ENCODE measurements at places on chromosomes 7 and 10.

DNA sequence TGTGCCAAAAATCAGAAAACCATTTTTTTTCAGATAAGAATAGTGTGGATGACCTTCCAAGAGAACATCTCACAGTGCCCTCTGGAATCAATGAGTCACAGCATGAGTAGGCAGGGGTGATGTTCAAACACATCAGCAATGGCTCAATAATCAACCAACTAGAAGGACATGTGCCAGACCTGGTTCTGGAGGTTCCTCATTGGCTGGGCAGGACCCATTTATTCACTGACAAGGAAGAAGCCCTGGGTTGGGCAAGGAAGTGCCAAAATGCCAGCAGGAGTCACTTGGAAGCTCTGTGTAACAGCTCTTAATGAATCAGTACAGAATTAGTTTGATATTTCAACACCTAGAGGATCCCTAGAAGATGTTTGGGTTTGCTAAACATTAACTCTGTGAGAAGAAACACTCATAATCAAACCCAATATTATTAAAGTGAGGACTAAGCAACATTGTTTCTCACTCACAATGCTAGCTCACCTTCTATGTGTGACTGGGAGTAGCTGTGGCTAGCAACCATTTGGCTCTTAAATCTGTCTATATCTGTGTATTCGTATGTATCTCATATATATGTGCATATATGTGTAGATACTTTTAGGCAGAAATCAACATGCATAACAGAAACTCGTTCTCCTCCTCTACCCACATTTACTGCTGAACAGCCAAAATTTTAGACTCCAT, 72.3 kb upstream of the APBB1IP start:
- DNase-seq, result no peak

DNA sequence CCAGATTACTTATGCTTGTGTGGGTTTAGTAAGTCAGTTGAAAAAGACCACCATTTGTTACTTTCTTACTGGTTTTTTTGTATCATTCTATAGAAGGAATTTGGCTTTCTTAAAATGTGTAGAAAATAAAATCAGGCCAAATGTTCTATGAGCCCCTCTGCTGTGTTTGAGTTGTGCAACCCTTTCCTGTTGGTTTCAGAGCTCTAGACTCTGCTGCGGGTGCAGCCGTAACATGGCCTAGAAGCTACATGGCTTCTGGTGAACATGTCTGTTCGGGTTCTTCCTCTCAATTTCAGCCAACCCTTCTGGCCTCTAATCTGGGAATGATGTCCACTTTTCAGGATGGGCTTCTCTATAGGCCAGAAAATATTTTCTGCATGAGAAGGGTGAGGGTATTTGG, 56.6 kb upstream of the RAB18 start:
- no peak for DNase-seq

- DNase-seq, result no peak
Measured at GRCh38 chr7:45163692-45164052, 6.1 kb downstream of the RAMP3 start.

DNA sequence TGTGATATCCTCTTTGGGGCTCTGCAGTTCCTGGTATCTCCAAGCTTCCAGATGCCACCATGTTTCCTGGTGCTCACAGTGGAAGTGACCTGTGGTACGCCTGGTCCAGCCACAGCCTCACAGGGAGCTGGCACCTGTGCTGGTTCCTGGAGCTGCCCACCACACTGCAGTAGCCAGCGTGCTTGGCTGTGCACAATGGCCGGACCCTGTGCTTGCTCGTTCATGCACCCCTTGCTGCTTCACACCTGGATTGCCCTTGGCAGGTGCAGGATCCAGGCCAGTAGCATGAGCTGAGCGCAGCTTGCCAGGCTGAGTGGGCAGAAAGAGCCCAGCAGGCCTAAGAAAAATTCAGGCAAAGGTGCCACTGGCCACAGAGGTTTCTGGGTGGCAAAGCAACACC, 11.4 kb upstream of the ECHDC3 start:
- no peak for DNase-seq

DNA sequence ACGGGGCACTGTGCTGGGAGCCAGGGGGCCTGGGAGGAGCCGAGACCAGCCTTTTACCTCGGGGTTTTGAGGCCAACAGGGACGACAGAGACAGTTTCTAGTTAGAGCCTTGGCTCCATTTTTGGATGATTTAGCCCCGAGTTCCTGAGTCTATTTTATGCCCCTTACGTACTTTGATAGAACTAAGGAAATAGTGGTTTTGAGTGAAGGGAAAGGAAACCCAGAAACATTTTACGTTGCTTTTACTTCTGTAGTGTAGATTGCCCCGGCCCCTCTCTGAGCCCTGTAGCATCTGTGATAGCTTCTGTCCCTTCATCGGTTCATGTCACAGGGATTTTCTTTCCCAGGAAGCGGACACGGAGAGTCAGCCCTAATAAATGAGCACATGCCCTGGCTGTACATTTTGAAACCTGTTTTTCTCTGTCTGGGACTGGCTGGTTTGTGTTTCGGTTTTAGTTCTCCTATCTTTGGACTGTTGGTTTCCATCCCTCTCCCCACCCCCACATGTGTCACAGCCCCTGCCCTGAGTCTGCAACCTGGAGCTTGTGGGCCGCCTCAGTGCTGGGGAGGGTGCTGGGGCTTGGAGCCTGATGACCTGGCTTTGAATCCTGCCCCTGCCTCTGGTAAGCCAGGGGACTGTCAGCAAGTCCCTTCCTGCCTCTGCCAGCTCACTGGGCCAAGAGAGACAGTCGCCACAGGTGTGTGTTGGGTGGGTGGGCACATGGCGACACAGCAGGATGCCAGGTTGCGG, 6.9 kb upstream of the ORAI2 start:
- no peak for DNase-seq

DNA sequence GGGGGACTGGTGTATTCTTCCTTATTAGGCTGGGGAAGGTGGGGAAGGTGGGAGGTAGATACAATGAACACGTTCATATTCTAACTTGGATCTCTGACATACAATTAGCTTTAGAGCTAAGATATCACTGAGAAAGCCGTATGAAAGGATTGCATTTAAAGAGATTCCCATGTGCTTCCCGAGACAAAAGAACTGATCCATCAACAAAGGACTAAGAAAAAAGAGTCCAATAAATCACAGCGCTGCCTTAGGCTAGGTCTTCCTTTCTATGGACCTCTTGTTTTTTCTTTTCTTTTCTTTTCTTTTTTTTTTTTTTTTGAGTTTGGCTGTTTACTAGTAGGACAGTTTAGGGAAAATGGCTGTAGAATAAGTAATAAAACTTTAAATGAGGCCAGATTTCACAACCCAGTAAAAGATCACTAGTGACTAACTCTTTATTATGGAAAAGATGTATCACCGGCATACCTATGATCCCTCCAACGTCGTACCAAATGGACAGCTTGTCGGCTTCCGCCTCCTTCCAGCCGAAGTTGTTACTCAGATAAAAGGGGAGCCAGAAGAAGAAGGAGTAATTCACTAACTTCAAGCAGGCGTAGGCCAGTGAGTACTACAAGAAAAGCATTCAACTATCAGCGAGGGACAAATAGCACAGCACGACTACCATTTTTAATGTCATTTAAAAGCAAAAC, 50.0 kb downstream of the SLC37A3 start:
- no peak for DNase-seq

- no peak for DNase-seq
Measured at GRCh38 chr10:6498771-6499170, 81.3 kb downstream of the PRKCQ start.

DNA sequence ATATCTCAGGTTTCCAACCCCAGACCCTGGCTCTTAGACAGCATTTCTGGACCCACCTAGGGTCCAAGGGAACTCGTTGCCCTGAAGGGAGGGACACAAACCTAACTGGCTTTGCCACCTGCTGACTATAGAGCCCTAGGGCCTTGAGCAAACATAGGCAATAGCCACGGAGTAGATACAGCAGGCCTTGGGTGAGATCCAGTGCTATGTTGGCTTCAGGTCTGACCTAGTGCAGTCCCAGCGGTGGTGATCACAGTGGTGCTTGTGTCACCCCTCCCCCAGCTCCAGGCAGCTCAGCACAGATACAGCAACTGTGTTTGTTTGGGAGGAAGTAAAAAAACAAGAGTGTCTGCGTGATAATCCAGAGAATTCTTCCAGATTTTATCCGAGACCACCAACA, 9.7 kb upstream of the TNKS2 start:
- no peak for DNase-seq

DNA sequence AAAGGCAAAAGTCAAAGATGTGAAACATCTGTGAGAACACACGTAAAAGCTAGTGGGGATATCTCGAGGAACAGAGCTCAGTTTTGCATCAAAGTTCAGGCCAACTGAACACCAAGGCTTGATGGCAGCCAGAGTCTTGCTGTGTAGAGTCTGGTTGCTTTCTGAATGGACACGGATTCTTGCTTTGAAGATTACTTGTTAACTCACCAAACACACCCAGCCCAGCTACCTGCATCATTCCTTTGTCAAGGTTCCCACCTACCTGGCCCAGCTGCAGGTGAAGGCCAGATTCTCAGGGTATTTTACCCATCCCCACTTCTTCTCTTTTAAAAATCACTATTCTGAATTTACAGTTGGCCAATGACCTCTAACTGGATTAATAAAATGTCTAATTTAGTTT, 174.4 kb upstream of the PHYHIPL start:
- no peak for DNase-seq

DNA sequence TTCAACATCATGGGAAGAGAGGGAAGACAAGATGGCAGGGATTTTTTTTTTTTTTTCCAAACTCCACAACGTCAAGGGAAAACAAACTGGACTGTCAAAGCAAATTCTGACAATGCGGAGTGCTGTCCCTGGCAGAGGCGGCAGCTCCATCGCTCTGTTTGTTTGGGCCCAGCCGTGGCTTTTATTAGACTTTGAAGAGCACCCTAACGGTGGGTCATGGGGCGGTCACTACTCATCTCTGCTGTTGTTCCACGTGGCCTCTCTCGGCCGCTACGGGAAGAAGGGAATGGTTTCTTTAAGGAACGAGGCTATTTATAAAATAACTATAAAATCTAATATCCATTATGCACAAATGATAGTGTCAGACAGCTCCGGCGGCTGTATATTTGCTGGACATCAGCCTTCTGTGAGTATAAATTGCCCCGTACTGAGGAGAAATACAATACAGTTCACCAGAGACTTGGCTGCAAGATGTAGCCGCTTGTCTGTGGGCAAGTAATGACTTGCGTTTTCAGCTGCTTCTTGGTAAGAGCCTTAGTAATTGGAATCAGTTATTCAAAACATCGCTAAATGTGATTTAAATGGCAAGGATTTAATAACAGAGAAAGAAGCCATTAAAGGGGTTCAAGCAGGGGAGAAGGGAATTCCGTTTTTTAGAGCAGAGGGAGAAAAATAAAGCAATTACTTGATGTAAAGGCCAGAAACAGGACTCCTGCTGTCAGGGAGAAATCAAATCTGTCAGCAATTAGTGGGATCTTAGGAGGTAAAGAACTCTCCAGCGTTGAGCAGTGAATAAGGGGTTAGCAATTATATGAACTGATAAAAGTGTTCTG, 61.7 kb upstream of the RAB11FIP2 start:
- no peak for DNase-seq

DNA sequence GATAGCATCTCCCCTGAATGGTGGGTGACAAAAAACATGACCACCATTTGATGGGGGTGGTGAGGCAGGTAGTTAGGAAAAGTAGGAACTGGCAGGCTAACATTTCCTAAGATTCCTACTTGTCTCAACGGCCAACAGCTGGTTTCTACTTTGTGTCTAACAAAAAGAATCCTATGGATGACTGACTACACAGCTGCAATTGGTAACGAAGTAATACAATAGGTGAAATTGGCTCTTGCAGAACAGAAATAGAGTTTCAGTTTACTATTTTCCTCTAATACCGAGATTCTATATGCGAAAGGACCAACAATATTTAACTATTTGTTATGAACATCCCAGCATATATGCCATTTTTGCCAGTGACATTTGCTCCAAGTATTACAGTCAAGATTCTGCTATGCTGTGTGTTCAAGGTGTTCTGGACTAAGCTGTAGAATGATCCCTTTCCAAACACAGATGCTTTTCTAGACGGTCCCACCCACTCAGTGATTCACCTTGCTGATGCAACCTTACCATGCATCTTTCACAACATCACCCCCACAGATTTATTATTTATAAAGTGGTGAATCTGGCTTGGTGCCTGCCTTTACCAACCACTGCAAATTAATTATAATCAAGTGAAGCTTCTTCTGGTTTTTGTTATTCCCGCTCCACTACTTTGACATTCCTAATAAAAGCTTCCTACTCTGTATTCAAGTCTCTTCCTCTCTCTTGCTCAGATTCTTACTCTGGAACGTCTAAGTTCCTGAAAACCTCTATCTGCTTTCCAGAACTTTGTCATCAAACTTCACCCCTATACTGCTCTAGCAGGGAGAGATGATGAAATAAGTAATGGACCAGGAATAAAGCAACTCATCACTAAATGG, 16.8 kb downstream of the BBIP1 start:
- DNase-seq, result no peak

DNA sequence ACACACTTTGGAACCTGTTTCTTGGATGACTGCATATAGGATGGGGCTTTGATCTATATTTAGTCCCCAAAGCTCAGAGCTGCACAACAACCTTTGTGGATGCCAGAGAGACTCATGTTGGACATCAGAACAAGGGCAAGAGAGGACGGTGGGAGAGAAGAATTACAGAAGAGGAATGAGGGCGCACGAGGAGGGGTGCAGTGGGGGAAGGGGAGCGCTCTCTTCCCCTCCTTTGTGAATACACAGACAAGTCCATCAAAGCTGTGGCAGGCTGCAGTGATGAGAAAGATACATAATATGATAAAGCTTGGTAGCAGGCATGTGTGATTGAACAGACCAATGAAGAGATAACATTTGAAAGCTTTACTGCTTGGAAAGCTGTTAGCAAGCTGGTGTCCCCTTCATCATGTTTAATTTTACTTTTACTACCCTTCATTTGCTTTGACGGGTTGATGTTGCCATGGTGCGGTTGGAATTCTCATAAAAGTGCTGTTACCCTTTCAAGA, 857.8 kb downstream of the KCNMA1 start:
- no peak for DNase-seq

DNA sequence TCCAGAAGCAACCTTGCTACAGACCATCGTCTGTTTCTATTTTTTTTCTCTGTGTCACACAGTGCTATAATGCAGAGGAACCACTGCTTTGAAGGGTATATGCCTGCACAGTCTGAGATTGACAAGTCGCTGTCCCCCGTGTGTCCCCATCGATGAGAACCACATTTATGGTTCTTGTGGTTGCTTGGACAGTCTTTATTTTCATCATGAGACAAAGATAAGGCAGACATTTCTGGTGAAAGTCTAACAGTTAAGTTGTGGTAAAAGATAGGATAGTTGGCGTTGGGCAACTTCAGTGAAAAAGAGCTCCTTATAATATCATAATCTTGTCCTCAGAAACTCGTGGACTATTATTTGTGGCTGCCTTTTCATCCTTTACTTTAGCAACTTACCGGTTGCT, 6.3 kb upstream of the AKR1E2 start:
- DNase-seq, result no peak

GRCh38 chr7:52897713-52898112, 137.7 kb upstream of the POM121L12 start:
- DNase-seq, result no peak

- peak; percentile 24 for DNase-seq
Measured at GRCh38 chr7:28179120-28180030, 1.2 kb downstream of the JAZF1 start.

DNA sequence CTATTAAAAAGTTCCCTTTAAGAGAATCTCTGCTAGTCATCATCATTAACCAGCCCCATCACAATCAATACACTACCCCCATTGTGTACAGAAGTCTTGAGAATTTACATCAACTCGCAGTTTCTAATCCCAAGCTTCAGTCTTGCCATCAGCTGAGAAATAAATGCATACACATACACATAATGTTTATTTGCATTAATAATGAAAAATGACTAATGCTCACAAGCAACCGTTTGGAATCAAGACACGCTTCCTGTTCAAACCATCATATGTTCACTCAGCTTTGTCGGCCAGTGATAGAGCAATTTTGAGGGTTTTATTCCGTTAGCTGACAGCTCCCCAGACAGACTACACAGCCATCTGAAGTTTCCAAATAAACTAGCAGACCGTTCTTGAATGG, 287.1 kb downstream of the SFMBT2 start:
- no peak for DNase-seq
